Activated naive CD8-positive, alpha-beta T cell treated with anti-CD3 and anti-CD28 coated beads, Interleukin-2, amount 50 U/mL, for 16 hours (primary cell): ENCODE measurements at places on chromosomes 1 and 21.

GRCh38 chr1:17225140-17225539 is 20.2 kb downstream of the PADI1 start:
- no peak for DNase-seq

GRCh38 chr1:112818990-112819689 is 104.0 kb upstream of the PPM1J start:
- DNase-seq: no peak

GRCh38 chr1:151739590-151740355 is 18.5 kb downstream of the RIIAD1 start:
- no peak for DNase-seq

DNA sequence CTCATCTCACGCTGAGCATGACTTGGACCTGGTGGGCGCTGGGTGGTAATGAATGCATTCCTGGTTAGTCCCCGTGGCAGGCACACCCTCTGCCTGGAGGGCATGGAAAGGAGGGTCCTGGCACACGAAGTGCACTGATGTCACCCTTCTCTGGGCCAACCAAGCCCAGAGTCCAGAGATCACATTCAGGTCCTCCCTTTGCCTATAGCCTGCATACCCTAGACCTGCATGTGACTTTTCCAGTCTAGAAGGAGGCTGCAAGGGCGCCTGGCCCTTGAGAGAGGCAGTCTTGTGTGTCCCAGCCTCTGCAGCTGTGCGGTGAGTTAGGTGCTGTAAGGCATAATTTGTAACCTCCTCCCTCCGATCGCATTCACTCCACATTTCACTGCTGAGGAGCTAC is 22.1 kb downstream of the PADI2 start:
- DNase-seq: no peak

- no peak for DNase-seq
Observed at GRCh38 chr1:158801396-158801795, 20.4 kb upstream of the OR6N2 start.

GRCh38 chr1:77347646-77348045 is 65.8 kb downstream of the AK5 start:
- no peak for DNase-seq

DNA sequence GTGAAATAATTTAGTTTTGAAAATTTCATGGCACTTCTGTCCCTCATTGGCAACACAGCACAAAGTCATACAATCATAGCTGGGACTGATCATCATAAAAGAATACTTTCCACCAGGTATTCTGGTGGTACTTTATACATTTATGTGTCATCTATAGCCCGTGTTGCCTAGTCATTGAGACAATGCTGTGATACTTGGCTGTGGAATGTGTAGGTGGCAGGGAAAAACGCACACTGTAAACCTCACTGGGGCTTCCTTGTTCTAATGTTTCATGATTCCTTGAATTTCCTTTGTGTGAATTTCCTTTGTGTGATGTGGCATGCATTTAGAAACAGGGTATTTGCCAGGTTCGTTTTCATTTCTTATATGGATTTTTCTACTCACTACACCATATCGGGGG is 118.3 kb downstream of the FMN2 start:
- DNase-seq: no peak

DNA sequence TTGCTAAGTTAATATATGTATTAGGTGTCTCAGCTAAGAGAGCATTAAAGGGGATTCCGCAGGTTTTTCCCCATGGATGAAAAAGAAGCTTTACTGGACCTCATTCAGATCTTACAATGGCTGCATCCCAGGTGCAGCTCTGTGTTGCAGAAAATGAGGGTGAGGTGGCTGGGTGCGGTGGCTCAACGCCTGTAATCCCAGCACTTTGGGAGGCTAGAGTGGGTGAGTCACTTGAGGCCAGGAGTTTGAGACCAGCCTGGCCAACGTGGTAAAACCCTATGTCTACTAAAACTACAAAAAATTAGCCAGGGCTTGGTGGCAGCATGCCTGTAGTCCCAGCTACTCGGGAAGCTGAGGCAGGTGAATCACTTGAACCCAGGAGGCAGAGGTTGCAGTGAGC is 58.5 kb upstream of the MORC3 start:
- no peak for DNase-seq

DNA sequence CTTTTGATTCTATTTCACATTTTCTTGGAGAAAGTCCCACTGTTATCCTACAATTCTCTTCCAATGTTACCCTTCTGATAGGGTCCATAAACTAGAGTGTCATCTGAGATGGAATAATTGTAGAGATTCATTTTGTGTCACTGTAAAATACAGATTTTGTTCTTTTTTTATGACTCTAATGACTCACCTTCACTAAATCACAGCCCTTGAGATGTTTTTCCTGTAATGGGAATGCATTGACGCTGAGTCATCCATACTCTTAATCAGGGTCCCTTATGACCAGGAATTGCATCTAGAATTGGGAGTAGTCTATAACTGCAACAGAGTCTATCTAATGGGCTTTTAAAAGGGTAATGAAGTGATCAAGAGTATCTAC is 315.5 kb downstream of the TGFB2 start:
- no peak for DNase-seq

GRCh38 chr1:38077523-38078147 is 31.0 kb upstream of the POU3F1 start:
- DNase-seq: no peak
